ENCODE measurements at places on chromosomes 1 and 21.
A peak's percentile ranks its signal among the peaks of the same experiment; 100 is the strongest.

- DNase-seq, result no peak
Measured at GRCh38 chr21:34280389-34280795, 83.4 kb upstream of the KCNE2 start.

GRCh38 chr1:9112961-9113880 is 15.7 kb downstream of the GPR157 start:
- no peak for DNase-seq

GRCh38 chr21:45439161-45439872 is 34.4 kb downstream of the COL18A1 start:
- peak; percentile 82 for DNase-seq

GRCh38 chr1:240343045-240343444 is 251.4 kb downstream of the FMN2 start:
- no peak for DNase-seq

DNA sequence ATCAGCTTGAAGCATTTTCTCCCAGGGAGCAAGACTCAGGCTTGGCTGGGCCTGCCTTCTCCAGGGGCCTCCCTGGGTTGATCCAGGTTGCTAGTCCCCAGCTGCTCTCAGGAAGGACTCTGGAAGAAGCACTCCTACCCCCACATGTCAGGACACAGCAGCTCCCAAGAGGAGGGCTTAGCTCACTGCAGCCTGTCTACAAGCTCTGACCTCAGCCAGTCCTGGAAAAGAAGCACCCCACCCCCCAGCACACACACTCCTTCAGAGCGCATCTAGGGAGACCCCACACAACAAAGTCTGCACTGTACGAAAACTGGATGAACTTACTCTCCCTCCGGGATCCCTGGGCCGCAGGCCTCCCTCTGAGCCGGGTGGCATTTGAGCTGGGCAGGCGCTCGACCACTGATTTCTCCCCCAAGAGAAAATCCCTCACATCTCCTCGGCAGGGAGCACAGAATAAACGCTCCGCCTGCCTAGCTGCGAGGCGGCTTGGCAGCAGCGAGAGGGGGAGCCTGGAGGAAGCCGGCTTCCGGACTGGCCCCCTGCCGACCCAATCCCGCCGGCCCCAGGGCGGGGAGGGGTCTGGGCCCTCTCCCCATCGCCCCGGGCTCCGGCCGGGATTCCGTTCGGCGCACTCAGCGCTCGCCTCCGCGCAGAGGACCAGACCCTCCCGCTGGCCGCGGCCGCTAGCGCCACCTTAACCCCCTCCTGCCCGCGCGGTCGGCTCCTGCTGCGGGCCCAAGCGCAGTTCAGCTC is at the start of gene KCNA2:
Gene KCNA2 (minus strand): TSS at position 458 of the 756 bp plus-strand sequence. CDS start 1,576 bp downstream, outside the sequence.
- no peak for DNase-seq

All from activated T-helper 1 cell treated with anti-CD3 and anti-CD28 coated beads, Interleukin-2, amount 50 U/mL, for 16 hours (primary cell).